ENCODE measurements at places on chromosomes 1 and 21.
A peak's percentile ranks its signal among the peaks of the same experiment; 100 is the strongest.

GRCh38 chr1:93033785-93034184 is 45.3 kb upstream of the MTF2 start:
- H3K36me3 ChIP-seq, result no peaks in the 10 kb centered on the region
- H3K4me1 ChIP-seq, result peaks cover 2% of the 10 kb centered on the region
- H3K4me3 ChIP-seq, result no peak overlapping the region
- H3K27me3 ChIP-seq, result peaks cover 4% of the 10 kb centered on the region

- no peak overlapping the region for H3K27ac ChIP-seq
- peaks cover 2% of the 10 kb centered on the region for H3K36me3 ChIP-seq
- no peak overlapping the region for H3K4me3 ChIP-seq
- DNase-seq, result no peak
Observed at GRCh38 chr1:157274698-157275534, 136.7 kb upstream of the ETV3 start.

DNA sequence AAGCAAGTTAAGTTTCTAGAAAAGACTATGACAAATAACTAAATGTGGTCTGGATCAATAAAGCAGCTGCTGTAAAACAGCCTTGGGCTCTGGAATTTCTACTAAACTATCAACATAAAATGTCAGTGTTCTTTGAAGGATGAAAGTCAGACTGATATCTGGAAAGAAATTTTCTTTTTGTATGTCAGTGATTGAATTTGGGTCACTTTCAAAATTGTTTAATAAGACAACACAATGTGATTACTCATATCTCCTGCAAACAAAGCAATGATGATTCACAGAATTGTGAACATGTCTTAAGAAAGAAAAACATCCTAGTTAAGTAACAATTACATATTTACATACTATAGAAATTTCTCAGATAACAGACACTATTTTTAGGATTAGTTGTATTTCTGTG is 826.4 kb downstream of the PLA2G4A start:
- H3K36me3 ChIP-seq, result no peaks in the 10 kb centered on the region
- H3K4me1 ChIP-seq, result peaks cover 4% of the 10 kb centered on the region
- H3K4me3 ChIP-seq, result no peak overlapping the region
- H3K27me3 ChIP-seq, result no peaks in the 10 kb centered on the region

GRCh38 chr1:189693140-189693539 is 784.5 kb downstream of the BRINP3 start:
- H3K4me3 ChIP-seq, result no peak overlapping the region
- no peaks in the 10 kb centered on the region for H3K36me3 ChIP-seq
- H3K27me3 ChIP-seq, result no peaks in the 10 kb centered on the region
- DNase-seq, result no peak
- no peaks in the 10 kb centered on the region for H3K4me1 ChIP-seq
- no peak overlapping the region for H3K27ac ChIP-seq

- peaks cover 4% of the 10 kb centered on the region for H3K36me3 ChIP-seq
- peaks cover 26% of the 10 kb centered on the region for H3K4me1 ChIP-seq
- DNase-seq, result no peak
Observed at GRCh38 chr1:154969246-154969645, 1.3 kb downstream of the SHC1 start.

DNA sequence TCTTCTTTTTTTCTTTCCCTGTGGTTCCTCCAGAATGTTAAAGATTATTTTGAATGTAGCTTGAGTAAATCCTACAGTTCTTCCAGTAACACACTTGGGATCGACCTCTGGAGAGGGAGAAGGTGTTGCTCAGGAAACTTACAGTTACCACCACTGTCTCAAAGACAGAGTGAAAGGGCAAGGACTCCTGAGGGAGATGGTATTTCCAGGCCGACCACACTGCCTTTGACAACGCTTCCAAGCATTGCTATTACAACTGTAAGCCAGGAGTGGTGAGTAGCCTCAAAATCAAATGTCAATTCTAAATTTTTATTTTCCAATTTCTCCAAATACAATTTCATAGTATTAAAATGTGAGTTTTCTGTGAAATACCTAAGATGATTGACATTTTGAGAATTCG is 125.9 kb downstream of the PDE4B start:
- DNase-seq, result no peak
- H3K4me1 ChIP-seq, result no peaks in the 10 kb centered on the region

DNA sequence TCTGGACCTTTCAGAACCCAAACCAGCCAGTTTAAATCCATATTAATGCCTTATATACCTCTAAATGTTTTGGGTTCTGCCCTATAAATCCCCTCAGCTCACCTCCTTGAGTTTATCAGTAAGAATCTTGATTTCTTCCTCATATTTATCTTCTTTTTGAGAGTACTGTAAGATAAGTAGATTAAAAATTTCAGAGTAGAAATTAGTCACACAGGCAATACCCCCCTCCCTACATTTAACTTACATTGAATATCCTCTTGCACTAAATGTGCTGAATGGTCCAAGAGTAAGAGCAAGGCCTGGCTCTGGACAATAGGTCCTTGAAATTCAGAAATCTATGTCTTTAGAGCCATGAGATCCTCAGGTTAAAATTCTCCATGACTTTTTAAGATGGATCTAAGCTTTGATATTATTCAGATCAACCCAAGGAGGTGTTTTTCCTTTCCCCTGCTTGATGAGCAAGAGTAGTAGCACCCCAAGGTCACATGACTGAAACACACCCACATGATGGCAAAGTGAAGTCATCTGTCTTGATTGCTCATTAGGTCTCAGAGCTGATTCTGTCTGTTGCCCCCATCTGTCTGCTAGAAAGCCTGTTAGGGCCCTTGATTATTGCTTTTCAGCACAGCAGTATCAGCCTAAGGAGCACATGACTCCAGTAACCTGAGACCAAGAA is 15.8 kb upstream of the NUP210L start:
- H3K36me3 ChIP-seq, result peaks cover 38% of the 10 kb centered on the region
- no peak for DNase-seq
- no peaks in the 10 kb centered on the region for H3K27me3 ChIP-seq
- H3K4me3 ChIP-seq, result no peak overlapping the region

DNA sequence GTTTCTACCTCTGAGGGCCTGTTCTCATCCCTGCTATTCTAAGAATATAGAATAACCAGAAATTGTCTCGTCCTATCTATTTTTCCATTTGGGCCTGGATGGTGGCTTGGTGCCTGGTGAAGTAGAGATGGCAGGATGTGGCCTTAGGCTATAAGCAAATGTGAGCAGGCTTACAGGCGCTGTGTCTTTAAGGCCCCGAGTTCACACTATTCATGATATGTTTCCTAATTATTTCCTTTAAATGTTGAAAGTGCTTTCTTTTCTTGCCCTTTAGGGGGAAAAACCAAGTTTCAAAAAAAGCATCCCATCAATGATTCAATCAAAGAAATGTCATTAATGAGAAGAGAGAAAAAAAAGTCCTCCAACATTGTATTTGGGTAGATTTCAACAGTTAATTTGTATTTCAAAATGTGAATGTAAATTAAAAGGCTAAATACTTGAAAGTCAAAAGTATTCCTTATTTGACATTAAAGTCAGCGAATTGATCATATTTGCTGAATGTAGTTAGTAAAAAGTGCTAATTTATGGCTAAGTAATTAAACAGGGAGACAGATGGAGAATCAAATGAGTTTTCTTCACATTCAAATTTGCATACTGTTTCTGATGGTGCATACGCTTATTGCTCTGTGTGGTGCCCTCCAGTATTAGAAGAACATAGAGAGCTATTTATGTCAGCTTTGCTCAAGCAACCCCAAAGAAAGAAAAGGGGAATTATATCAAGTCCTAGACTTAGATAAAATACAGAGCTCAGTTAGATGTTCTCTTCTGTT is 34.0 kb upstream of the HUNK start:
- H3K4me1 ChIP-seq, result no peaks in the 10 kb centered on the region
- no peak overlapping the region for H3K27ac ChIP-seq
- H3K36me3 ChIP-seq, result no peaks in the 10 kb centered on the region
- peaks cover 4% of the 10 kb centered on the region for H3K27me3 ChIP-seq
- H3K4me3 ChIP-seq, result no peak overlapping the region
- DNase-seq, result no peak

- DNase-seq, result no peak
- peaks cover 8% of the 10 kb centered on the region for H3K27me3 ChIP-seq
- H3K27ac ChIP-seq, result no peak overlapping the region
- no peaks in the 10 kb centered on the region for H3K36me3 ChIP-seq
Observed at GRCh38 chr1:14261395-14261794, 337.1 kb upstream of the KAZN start.

GRCh38 chr1:23198373-23198772 is 18.9 kb downstream of the HTR1D start:
- no peaks in the 10 kb centered on the region for H3K36me3 ChIP-seq
- DNase-seq, result no peak
- H3K4me3 ChIP-seq, result no peak overlapping the region
- H3K27me3 ChIP-seq, result no peaks in the 10 kb centered on the region
- H3K27ac ChIP-seq, result no peak overlapping the region

GRCh38 chr1:225944951-225945350 is 3.9 kb upstream of the LEFTY2 start:
- H3K4me1 ChIP-seq, result peaks cover 10% of the 10 kb centered on the region
- H3K36me3 ChIP-seq, result no peaks in the 10 kb centered on the region
- peaks cover 56% of the 10 kb centered on the region for H3K27me3 ChIP-seq
- H3K4me3 ChIP-seq, result no peak overlapping the region
- H3K27ac ChIP-seq, result no peak overlapping the region

- no peak overlapping the region for H3K4me3 ChIP-seq
- no peak for DNase-seq
- H3K27me3 ChIP-seq, result no peaks in the 10 kb centered on the region
- H3K36me3 ChIP-seq, result peaks cover 6% of the 10 kb centered on the region
Observed at GRCh38 chr1:100400404-100400803, 48.1 kb downstream of the CDC14A start.

DNA sequence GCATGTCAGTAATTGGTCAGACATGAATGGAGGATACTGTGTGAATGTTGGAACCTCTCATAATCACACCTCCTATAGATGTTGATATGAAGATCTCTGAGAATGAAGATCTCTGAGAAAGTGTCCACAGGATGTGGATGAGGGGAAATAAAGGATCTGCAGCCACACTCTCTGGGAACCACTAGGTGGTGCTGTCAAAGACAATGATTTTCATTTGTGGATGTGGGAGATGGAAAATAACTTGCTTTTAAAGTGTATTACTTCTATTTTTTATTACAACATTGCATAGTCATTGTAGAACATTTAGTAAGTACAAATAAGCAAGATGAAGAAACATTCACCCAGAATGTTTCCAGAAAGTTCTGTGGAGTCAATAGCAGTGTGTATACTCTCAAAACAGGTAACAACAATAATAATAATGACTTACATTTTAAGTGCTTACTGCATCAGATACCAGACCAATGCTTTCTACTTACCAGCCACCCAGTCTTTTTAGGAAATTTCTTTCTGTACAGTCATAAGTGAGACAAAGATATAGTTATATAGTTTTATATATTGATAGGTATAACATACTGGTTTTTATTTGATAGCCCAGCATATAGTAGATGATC is 128.2 kb downstream of the ATG4C start:
- DNase-seq, result no peak
- H3K27ac ChIP-seq, result no peak overlapping the region
- peaks cover 10% of the 10 kb centered on the region for H3K27me3 ChIP-seq
- no peak overlapping the region for H3K4me3 ChIP-seq
- no peaks in the 10 kb centered on the region for H3K36me3 ChIP-seq

- no peaks in the 10 kb centered on the region for H3K36me3 ChIP-seq
- H3K27me3 ChIP-seq, result peaks cover 3% of the 10 kb centered on the region
- H3K4me3 ChIP-seq, result no peak overlapping the region
- no peak for DNase-seq
- no peaks in the 10 kb centered on the region for H3K4me1 ChIP-seq
Observed at GRCh38 chr1:86069757-86070145, 86.8 kb downstream of the COL24A1 start.

DNA sequence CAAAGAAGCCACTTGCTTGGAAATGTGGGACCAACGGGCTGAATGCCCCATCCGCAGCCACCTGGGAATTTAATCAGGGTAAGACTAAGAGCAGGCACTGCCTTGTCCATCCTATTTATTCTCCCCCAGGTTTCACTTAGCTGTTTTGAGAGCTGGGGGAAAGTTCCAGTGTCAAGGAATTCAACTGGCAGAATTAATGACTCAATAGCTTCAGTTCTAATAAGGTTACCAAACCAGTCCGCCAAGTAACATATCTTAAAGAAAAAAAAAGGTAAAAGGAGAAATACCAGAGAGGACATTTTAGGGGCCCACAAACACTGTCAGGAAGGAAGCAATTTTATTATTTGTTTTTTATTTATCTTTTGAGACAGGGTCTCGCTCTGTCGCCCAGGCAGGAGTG is 157.6 kb upstream of the SOD1 start:
- H3K4me1 ChIP-seq, result peaks cover 22% of the 10 kb centered on the region
- H3K27me3 ChIP-seq, result no peaks in the 10 kb centered on the region

DNA sequence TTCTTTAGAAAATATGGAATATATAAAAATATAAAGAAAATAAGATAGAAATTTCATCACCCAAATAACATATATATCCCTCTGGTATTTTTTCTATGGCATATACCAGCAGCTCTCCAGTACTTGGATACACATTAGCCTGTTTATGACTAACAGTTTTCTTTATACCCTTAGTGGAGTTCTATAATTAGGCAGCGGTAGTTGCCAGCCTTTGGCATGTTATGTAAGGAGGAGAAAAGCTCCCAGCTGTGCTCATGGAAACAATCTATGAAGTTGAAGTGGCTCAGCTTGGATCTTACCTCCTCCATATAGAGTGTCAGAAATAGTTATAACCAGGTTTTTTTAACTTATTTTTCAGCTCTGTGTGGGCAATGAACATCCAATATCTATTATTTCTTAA is 1636.8 kb downstream of the AMY1C start:
- no peak overlapping the region for H3K4me3 ChIP-seq
- H3K27me3 ChIP-seq, result no peaks in the 10 kb centered on the region
- H3K4me1 ChIP-seq, result no peaks in the 10 kb centered on the region
- H3K36me3 ChIP-seq, result no peaks in the 10 kb centered on the region
- H3K27ac ChIP-seq, result no peak overlapping the region

GRCh38 chr1:3695326-3696217 is 43.3 kb downstream of the TP73 start:
- H3K4me3 ChIP-seq, result no peak overlapping the region
- DNase-seq, result peak; percentile 55
- peak overlapping the region; percentile 24 for H3K27ac ChIP-seq
- H3K36me3 ChIP-seq, result no peaks in the 10 kb centered on the region

DNA sequence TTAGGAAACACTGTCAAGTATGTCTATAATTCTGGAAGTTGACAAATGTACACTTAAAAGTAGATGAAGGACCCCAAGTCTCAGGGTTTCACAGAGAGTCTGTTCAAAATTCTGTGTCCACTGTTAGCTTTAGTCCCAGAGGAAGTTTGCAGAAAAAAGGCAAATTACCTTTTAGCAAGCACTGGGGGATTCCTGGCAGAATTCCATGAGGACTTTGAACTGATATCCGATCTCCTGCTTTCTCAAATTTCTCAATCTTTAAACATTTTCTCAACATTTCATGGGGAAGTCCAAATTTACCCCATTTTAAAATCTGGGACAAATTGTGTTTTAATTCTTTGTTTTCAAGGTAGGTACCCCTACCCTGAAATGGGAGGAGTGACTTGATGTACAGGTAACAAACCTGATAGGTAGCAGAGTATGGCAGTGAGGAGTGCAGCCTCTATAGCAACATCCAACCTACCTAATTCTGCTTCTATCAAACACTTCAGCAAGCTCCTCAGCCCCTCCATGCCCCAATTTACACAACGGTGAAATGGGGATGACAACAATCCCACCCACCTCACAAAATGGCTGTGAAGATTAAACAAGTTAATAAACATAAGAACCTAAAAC is 344.9 kb downstream of the OMA1 start:
- no peak for DNase-seq
- H3K36me3 ChIP-seq, result no peaks in the 10 kb centered on the region
- H3K4me1 ChIP-seq, result peaks cover 2% of the 10 kb centered on the region
- no peak overlapping the region for H3K4me3 ChIP-seq
